NCI-H1436 treated with DMSO at 0.1 percent for 48 hours (cell line): ENCODE measurements at places on chromosomes 5 and 9.

GRCh38 chr9:30524311-30524710, 1860.1 kb upstream of the ACO1 start:
- no peak for DNase-seq

- no peak for DNase-seq
These were observed 56.3 kb downstream of the TBCA start for GRCh38 chr5:77719666-77720363.

DNA sequence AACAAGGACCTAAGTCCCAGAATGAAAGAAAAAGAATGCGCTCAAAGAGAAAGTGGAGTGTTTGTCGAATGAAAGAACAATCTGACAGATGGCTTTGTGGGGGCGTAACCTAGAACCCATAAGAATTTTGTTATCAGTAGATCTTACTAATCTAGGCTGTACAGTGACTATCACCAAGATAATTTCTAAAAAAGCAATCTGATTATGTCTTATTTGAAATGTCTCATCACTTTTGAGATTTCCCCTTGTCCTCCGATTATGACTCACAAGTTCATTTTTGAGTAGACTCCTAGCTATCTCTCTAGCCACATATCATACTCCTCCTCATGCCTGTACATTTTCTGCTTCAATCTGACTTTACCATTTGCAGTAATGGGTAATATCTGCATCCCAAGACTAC, 135.6 kb upstream of the SMARCA2 start:
- DNase-seq: no peak

- DNase-seq: no peak
These were observed 621.1 kb upstream of the CDH18 start for GRCh38 chr5:20609126-20609525.

DNA sequence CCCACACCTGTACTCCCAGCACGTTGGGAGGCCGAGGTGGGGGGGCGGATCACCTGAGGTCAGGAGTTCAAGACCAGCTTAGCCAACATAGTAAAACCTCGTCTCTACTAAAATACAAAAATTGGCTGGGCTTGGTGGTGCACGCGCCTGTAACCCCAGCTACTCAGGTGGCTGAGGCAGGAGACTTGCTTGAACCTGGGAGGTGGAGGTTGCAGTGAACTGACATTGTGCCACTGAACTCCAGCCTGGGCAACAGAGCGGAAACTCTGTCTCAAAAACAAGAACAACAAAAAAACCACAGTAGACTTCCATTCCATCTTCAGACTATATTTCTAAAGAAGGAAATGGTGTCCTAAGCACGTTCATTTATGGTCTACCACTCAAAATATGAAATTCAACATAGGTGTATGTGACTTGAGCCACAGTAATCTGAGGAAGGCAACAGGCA, 14.2 kb upstream of the SERINC5 start:
- no peak for DNase-seq

DNA sequence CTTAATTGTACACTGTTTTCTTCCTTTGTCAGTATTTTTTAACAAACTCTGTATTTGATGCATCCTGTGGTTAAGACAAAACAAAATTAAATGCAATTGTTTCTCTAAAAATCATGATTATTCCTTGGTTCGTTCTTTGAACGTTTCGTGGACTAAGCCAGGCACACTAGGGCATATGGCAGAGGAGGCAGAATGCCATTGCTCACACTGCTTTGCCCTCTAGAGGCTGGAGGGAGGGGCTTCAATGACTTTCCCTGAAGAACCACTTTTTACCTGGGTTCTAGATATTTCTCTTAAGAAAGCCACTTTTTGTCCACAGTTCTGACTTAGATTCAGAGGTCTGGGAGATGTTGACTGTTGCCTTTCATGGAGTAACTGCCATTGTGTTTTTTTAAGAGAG, 236.2 kb upstream of the ADAMTSL1 start:
- DNase-seq: no peak

- DNase-seq: no peak
These were observed 117.0 kb downstream of the VAV2 start for GRCh38 chr9:133875131-133875530.

DNA sequence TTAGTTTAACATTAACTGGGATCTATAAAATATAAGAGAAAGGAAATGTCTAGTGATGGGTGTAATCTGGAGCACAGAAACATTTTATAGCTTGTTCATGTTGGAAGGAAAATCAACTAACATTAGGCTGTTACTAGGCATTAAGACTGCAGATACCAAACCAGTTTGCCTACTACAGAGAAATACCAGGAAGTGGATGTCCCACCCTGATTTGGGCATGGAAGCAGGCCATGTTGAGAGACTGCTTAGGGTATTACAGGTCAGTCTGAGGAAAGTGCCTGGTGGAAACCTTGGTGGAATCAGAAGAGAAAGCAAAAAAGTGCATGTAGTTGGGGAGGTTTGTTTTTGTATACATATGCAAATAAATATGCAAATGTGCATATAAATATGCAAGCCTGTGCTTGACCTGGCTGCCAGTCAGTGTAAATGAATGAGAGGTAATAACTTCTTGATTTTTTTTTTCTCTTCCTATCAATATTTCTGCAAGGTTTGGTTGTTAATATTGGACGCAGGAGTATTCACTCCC, 9.6 kb upstream of the CCDC112 start:
- no peak for DNase-seq
